ENCODE measurements at places on chromosomes 6 and 20.

- DNase-seq = peak; percentile 37
Measured at GRCh38 chr6:95091823-95092436, 485.4 kb upstream of the MANEA start.

DNA sequence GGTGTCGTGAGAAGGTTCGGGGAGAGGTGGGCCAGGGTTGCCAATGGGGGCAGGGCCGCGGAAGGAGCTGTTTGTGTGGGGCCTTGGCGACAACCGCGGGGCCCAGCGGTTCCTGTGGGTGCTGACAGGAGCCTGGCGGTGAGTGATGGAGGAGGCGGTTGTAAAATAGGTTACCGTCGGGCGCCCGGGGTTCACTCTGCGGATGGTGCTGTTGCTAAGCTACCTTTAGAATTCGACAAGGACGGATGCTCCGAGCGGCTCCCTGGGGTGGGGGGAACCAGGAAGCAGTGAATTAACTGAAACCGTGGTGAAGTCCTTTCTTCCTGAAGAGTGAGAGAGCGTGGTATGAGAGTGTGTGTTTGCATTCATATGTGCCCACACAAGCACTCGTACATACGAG, 61.7 kb downstream of the CDH22 start:
- DNase-seq = no peak

DNA sequence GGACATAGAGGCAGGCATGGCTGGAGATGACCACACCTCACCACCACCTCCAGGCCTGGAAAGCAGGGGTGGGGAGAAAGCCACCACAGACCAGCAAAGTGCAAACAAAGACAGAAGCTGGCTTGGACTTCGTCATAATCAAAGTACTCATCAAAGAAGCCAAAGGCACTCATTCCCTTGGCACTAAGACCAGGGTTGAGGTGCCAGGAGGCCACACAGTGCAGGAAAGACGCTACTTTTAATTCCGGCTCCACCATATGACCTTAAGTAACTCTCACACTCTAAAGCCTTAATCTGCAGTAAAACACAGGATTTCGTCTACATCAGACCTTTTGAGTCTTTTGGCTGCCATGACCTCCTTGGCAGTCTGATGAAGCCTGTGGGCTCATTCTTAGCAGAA, 123.1 kb downstream of the HIVEP2 start:
- no peak for DNase-seq

DNA sequence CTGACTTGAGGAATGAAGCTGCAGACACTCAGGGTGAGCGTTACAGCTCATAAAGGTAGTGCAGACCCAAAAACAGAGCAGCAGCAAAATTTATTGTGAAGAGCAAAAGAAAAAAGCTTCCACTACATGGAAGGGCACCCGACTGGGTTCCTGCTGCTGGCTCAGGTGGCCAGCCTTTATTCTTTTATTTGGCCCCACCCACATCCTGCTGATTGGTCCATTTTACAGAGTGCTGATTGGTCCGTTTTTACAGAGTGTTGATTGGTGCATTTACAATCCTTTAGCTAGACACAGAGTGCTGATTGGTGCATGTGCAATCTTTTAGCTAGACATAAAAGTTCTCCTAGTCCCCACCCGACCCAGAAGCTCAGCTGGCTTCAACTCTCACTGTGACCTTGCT, 95.3 kb upstream of the STMND1 start:
- no peak for DNase-seq

GRCh38 chr20:31990641-31991338, 19.4 kb upstream of the CCM2L start:
- DNase-seq = no peak

DNA sequence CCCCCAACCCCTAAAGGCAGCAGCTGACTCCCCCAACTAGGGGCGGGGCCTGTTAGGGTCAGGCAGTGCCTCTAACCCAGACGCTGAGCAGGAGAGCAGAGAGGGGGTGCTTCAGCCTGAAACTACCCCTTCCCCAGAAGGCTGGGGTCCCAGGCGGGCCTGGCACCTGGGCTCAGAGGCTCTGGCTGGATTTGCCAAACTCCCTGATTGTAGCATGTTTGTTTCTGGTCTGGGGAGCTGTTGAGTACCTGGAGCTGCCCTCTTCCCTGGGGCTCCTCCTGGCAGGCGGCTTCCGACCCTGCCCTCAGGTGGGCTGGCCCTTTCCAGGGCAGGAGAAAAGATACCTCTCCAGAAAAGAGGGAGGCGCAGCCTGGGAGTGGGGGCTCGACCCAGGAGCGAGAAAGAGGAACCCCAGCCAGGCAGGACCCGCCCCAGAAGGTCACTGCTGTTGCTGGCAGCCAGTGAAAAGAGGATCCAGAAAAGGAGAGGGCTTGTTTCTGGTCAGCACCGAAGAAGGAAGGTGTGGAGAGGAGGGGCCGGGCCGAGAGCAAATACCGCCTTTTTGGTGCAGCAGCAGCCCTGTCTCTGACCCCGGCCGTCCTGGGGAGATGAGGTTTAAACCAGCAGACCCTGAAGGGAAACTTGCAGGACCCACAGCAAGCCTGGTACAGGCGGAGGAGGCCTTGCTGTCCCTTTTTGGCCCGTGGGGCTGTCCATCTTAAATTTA, 810 bp upstream of the ABHD16B start:
- no peak for DNase-seq

GRCh38 chr6:32393665-32394420, 13.1 kb downstream of the BTNL2 start:
- peak; percentile 64 for DNase-seq

GRCh38 chr6:47743744-47744143, 38.1 kb upstream of the OPN5 start:
- DNase-seq = no peak

DNA sequence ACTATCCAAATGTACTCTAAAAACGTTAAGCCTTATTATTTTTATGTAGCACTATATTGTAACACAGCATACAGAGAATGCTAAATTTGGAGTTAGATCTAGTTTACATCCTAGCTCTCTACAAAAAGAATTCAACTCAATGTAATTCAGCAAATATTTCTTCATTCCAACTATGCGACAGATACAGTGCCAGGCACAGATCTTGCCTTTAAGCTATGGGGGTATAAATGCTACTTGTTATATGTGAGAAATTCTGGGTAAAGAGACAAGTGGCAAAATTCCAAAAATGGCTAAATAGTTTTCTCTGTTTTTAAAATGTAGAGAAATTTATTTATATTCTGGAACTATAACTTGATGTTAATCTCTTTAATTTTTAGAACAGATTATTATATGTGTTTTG, 63.2 kb downstream of the SEL1L2 start:
- no peak for DNase-seq

GRCh38 chr6:135129136-135129856, 51.8 kb upstream of the MYB start:
- DNase-seq = no peak

GRCh38 chr6:35209622-35210247, 4.0 kb upstream of the SCUBE3 start:
- no peak for DNase-seq

GRCh38 chr6:1614448-1615150, 4.9 kb downstream of the FOXC1 start:
- no peak for DNase-seq
